Non-pigmented ciliary epithelial cell (primary cell): ENCODE measurements at places on chromosomes 16 and 17.

DNA sequence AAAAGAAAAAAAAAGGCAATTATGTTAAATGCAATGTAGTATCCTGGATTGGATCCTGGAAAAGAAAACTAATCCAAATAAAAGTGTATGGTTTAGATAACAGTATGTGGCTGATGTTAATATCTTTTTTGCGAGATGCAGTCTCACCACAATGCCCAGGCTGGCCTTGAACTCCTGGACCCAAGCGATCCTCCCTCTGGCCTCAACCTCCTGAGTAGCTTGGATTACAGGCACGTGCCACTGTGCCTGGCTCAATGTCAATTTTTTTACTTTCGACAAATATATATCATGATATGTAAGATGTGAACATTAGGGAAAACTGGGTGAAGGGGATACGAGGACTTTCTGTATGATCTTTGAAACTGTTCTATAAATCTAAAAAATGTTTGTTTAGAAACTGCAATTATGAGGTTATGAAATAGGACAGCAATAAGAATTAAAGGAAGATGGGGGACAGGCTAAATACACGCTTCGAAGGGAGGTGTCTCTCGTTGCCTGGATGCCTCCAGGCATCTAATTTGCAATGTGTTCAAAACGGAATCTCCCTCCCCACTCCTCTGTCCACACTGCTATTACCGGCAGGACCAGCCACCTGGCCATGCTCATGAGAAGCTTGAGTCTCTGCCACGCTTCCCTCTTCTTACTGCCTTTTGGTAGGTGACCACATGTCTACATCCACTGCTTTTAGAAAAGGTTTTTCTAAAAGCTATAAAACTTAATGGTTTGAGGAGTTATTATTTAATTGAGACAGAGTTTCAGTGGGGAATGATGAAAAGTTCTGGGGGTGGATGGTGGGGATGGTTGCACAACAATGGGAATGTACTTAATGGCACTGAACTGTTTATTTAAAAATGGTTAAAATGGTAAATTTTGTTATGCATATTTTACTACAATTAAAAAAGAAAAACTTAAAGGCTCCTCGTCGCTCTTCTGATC, 15.2 kb downstream of the UBE2O start:
- no peak for DNase-seq

- no peak for DNase-seq
Measured at GRCh38 chr17:20200016-20200795, 191.0 kb downstream of the SPECC1 start.

- no peak for DNase-seq
Measured at GRCh38 chr16:22670551-22671041, 143.4 kb upstream of the HS3ST2 start.

DNA sequence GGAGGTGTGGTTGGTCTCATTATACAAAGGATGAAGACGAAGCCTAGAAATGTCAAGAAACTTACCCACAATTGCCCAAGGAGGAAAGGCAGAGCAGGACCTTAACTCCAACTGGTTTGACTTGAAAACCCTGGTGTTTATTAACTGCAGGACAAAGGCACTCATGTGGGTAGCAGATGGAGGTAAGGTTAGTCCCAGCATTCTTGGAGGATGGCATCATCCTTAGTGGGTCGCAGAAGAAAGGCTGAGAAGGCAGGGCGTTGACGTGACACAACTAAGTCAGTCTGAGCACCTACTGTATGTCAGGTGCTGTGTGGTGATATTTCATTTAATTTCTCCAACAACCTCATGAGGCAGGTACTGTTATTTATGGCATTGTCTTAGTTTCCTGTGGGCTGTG, 101.3 kb downstream of the HAPSTR1 start:
- DNase-seq: no peak

DNA sequence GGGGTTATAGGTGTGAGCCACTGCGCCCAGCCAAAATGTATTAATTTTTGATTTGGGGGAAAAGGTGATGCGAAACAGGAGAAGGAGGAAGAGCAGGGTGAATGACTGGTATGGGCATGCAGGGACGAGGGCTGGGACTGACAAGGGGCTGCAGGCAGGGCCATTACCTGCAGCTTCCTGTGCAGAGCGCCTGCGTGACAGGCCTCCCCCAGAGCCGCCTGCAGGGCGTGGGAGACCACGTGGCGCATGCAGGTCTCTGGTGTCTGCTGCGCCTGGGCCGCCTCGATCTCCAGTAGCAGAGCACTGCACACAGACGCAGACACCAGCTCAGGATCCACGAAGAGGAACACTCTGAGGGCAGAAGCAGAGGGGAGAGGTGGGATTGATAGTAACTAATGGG, 32.4 kb downstream of the PIK3R6 start:
- DNase-seq: no peak

DNA sequence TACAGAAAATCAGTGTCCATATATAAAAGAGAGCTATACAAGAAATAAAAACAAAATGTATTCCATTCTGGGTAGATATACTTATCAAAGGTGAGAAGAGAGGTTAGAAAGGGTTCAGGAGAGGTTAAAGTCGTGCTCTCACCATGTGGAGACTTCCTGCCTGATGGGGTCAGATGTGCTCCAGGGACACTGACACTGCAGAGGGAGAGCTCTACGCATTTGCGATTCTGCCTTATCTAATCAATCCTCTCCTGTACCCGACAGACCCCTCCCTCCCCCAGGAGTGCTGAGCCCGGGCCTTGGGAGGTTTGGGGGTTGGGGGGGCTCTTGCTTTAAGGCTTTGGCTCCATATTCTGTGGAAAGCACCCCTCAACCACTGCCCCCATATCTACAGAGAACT, 16.6 kb upstream of the SLC5A11 start:
- DNase-seq: no peak

DNA sequence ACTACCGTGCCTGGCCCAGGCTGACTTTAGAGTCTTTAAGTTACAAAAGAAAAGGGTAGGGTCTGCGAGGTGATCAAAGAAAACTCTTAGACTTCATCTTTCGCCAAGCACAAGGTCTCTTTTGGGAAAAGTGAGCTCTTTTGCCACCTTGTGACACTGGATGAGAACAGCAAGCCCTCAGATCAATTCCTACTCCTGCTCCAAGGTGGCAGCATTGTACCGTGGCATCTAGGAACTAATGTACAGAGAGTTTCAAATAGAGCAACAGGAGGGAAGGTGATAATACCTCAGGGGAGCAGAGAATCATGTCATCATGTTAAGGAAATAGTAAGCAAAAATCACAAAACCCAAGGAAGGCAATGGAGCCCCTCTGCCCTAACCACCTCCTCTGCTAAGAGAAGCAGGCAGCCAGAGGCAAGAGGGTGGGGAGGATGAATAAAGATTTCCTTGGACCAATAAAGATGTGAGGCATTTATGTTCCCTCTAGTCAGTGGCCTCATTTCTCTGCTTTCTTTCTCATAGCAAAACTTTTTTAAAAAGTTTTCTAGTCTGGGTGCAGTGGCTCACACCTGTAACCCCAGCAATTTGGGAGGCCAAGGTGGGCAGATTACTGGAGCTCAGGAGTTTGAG, 2.1 kb upstream of the C17orf78 start:
- DNase-seq: peak; percentile 60

GRCh38 chr16:79833559-79833958, 233.0 kb upstream of the MAF start:
- DNase-seq: no peak

GRCh38 chr16:23306199-23307100, 4.3 kb downstream of the SCNN1B start:
- no peak for DNase-seq

GRCh38 chr17:69763503-69763902, 311.5 kb upstream of the KCNJ16 start:
- no peak for DNase-seq

- DNase-seq: no peak
Measured at GRCh38 chr16:27852116-27852515, 211.4 kb downstream of the GSG1L start.

DNA sequence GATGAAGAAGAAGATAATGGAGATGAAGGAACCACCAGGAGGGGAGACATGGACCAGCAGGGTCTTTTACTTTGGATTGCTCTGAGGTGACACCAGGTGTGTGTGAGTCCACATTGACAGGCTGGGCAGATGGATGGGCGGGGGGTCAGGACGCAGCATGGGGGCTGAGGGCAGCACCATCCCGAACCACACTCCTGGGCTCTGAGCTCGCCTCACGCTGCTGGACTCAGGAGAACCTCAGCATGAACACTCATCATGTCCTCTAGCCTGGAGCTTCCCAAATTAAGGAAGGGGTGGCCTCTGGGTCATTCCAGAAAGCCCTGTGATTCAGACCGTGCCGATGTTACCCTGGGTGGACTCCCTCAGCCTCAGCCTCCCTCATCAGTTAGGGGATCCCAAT, 50.4 kb upstream of the MAP3K14 start:
- no peak for DNase-seq

DNA sequence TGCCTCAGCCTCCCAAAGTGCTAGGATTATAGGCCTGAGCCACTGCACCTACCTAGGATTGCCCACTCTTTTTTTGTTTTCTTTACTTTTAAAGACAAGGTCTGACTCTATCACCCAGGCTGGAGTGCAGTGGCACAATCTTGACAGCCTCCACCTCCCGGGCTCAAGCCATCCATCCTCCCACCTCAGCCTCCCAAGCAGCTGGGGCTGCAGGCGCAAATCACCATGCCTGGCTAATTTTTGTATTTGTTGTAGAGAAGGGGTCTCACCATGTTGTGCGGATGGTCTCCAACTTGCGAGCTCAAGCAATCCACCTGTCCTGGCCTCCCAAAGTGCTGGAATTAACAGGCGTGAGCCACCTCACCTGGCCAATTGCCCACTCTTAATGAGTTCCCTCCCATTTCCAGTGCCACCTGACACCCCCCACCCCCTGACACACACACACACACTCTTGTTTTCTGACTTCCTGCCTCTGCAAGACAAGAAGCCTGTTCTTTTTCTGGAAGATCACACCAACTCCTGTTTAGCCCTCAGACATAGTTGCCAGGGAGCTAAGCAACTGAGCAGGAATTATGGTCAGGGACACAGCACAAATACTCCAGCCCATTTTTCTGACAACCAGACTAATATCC, 2.6 kb downstream of the OVCA2 start:
- DNase-seq: no peak

GRCh38 chr17:20267459-20267842, 199.9 kb downstream of the LGALS9B start:
- no peak for DNase-seq

- no peak for DNase-seq
Measured at GRCh38 chr16:77158293-77158692, 32.7 kb upstream of the MON1B start.

DNA sequence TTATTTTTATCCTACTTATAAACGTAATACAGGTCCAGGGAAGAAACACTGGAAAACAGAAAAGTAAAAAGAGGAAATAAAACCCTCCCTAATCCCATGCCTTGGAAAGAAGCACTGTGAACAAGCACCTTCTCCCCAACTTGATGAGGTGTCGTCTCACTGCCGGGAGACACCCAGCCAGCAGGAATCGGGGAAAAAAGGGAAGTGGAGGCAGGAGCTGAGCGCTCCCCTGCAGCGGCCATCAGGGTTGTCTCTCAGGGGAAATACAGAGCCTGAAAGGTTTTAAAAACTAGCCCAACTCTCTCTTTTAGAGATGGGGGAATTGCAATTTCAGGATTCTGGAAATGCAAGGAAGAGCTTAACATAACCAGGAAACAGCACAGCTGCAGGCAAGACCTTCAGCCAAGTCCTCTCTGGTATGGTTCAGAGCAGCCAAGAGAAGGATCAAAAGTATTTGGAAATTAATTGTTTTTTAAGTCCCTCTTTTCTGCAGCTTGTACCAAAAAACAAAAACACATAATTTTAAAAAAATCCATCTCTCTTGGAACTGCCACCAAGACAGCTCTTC, 96.3 kb upstream of the RCVRN start:
- no peak for DNase-seq
